ENCODE measurements at places on chromosomes 7 and 10. TPM values are rescaled to one million over a fixed set of nuclear protein-coding genes. Genes with fewer than 3 reads are reported as not detected.

DNA sequence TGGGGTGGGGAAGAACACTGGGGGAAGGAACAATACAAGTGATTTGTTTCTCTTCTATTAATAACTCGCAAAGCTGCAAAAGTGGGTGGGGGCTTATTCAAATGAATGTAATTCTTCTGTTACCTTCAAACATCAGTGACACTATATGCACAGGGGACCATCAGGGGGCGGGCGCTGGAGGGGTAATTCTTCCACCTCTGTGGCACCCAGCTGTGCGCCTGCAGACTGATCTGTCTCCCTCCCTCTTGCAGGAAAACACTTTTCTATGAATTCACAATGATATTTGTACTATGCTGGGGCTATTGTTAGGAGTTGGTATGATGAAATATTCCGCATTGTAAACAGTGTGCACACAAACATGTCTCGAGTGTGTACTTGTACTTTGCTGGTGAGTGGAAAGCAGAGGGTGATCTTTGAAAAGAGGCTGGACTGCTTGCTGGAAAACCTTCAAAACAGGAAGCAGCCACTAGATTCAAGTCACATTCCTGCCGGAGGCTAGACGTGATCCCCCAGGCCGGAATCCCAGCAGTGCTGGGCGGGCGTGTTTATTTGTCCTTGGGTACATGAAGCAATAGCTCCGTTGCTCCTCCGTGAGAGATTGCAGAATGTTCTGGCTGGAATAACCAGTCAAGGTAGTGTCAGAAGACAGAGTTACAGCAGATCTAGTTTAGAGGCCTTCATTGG, 15.8 kb upstream of the BNIP3 start:
- peak; percentile 88 for DNase-seq

DNA sequence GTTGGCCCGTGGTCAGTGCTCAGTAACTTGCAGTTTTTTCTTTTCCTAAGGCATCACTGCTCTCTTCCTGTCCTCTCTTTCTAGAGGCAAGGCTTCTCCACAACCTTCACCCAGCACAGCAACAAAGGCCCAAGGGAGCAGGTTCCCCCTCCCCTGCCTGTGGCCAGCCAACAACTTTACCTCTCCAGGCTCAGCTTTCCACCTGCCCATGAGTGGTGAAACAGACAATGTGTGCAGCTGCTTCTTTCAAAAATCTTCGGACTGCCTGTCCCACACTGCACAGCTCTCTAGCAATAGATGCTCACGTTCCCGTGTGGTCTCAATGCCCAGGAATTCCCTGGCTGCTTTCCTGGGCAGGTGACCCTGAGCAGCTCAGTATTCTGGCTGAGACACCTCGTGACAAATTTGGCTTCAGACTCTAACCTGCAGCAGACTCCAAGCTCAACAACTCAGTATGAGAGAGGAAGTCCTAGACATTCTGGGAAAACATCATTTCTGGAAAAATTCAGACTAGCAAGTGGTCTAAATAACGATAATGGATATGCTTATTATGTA, 28.9 kb upstream of the TMEM72 start:
- DNase-seq, result no peak

- no peak for DNase-seq
These were observed 93.8 kb downstream of the STRA8 start for GRCh38 chr7:135327458-135327857.

Gene HPSE2
- total RNA-seq, result not detected

Gene ABCB1
- total RNA-seq, result 34.6 TPM
